Amniotic epithelial cell (primary cell): ENCODE measurements at places on chromosomes 13 and 19.

GRCh38 chr19:9914315-9915207 lies 21.8 kb downstream of the OLFM2 start:
- peak; percentile 58 for DNase-seq

GRCh38 chr13:71461892-71462291 lies 405.1 kb downstream of the DACH1 start:
- DNase-seq = no peak

DNA sequence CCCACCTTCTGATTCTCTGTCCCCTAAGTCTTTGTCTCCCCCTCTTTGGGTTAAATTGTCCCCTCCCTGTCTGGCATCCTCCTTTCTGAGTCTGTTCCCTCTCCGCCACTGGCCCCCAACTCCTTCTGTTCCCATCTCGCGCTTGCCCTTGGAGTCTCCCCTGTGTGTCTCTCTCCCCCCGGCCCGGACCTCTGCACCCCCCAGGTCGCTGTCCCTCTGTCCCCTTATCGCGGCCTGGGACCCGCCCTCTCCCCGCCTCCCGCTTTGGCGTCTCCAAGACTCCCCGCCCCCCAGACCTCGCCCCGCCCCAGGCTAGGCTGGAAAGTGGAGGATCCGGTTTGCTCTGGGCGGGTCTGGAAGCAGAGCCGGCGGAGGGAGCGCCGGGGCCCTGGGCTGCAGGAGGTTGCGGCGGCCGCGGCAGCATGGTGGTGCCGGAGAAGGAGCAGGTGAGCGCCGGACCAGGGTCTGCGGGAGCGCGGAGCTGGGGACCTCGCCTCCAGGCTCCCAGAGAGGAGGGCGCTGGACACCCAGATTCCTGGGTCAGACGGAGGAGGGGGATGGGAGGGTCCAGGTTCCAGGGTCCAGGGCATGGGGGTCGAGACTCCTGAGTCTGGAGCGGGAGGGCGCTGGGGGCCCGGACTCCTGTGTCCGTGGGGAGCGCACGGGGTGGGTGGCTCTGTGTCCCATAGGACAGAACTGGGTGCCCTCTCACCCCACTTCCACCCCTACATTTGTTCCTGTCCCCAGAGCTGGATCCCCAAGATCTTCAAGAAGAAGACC lies at the start of gene TRPM4:
TSS of gene TRPM4 (plus strand) at position 348 of the 780 bp plus-strand sequence. CDS start at position 423, 75 bp downstream.
- peak; percentile 57 for DNase-seq

DNA sequence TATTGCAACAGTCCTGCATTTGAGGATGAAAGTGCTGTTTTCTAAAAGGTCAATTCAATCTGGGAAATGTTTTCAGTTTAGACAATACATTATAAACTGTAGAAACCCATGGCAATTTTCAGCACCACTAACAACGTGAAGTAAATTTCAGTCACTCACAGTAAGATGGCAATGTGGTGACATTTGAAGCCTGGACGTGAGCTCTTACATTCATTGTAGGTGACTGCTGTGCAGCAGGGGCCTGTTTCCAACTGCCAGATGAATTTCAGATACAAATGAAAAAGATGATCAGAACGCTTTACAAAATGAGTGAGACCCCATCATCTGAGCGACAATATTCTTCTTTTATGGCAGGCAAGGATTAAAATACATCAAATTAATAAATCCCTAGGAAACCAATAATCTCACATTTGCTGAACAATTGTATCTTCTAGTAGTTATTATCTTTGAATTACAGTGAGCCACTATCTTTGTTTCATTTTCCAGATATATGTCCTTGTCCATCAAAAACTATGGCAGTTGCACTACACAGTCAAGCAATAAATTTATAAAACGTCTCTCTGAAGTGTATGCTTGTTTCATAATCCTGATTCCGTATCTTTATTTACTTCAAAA lies 1816.8 kb downstream of the OLFM4 start:
- no peak for DNase-seq

- no peak for DNase-seq
Measured at GRCh38 chr19:50205681-50206138, 2.3 kb downstream of the MYH14 start.

GRCh38 chr13:113865427-113865826 lies 1.6 kb upstream of the GAS6 start:
- no peak for DNase-seq

DNA sequence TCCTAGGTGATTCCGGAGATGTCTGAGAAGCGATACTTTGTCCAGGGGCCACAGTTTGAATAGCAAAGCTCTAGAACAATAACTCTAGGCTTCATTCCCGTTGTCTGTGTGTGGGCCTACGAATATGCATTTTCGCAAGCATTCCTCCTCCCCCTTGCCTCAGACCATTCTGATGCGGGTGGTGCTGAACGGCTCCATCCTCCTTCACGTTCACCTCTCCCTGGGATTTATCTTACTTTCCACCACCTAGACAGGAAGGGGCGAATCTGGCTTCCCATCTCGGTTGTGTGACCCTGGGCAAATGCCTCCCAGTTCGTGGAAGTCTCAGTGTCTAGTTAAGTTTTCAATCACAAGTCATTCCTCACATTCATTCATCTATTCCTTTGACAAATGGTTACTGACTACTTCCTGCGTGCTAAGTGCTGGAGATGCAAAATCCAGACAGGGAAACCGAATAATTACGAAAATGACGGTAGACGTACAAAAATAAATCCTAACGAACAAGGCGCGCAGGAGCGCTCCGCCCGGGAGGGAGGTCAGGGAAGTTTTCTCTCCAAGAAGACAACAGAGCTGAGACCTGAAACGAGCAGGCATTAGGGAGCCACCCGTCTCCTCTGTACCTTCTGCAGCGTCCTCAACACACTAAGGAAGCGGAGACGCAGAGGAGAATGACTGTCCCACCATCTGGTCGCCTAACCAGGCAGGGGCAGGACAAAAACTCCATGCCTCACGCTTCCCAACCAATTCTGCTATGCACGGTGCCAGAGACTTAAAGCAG lies 1.3 kb upstream of the CNOT3 start:
- DNase-seq = peak; percentile 22

DNA sequence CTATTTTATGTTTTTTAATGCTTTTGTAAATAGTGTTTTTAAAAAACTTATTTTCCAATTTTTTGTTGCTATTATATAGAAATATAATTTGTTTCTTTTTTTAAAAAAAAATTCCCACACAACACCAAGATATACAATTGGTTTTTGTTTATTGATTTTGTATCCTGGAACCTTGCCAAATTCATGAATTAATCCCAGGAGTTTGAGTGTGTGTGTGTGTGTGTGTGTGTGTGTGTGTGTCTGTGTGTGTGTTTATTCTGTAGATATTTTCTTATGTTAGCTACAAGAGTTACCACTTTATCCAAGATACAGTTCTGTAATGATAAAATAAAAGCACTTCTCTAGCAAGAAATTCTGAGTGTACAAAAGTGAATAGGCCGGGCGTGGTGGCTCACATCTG lies 7.6 kb downstream of the TPRX1 start:
- DNase-seq = no peak

GRCh38 chr19:602391-603301 lies 13.0 kb downstream of the HCN2 start:
- DNase-seq = no peak

DNA sequence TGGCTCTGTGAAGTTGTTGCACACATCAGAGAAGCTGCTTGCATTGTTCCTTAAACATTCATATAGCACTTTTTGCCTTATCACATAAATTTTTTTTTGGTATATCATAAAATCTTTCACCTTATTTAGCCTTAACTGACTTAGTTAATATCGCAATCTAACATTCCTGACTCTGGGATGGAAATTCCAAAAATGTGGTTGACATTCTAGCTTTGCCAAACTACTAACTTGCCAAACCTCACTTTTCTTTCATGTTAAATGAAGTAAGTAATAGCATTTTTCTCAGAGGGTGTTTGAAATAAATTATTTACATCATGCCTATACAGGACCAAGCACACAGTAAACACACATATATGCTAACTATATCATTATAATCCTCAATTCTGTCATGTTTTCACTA lies 736.9 kb upstream of the PCDH9 start:
- DNase-seq = no peak

GRCh38 chr13:24127116-24127631 lies 33.3 kb upstream of the SPATA13 start:
- DNase-seq = peak; percentile 40

- no peak for DNase-seq
Measured at GRCh38 chr19:49140951-49141350, 14.2 kb downstream of the HRC start.

DNA sequence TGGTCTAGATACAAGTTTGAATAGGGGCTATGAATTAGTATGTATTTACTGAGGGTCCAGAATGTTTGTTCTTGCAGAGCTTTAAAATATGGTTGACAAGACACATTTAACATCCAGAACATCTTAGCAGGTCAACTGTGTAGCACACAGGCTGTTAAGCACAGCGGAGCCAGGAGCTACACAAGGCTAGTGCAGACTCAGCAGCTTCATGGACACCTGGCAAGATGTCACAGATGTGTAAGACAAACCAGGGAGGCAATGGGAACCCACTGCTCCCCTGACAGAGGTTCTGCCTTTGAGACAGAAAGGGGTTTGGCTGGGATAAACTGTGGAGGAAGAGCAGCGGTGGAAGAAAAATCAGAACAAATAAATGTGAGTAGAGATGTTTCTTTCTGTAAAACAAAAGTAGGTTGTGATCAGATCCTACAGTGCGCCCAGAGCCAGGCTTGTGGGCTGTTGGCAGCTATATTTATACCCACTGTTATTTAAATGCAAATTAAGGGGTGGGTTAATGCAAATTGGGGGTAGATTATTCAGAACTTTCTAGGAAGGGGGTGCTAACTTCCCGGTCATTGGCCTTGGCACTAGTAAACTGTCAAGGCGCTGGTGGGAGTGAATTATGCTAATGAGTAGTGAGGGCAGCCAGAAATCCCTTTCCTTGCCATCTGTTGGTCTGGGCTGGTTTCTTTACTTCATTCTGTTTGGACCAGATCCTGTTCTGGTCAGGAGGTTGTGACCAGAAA lies 33.0 kb downstream of the MIPEP start:
- DNase-seq = no peak

- DNase-seq = no peak
Measured at GRCh38 chr13:76813000-76813691, 73.1 kb downstream of the KCTD12 start.

GRCh38 chr13:30045916-30046704 lies 195.7 kb upstream of the UBL3 start:
- peak; percentile 61 for DNase-seq

- DNase-seq = peak; percentile 26
Measured at GRCh38 chr19:19418555-19419260, 13.2 kb downstream of the GATAD2A start.

GRCh38 chr13:35164324-35164932 lies 222.4 kb downstream of the NBEA start:
- peak; percentile 31 for DNase-seq

DNA sequence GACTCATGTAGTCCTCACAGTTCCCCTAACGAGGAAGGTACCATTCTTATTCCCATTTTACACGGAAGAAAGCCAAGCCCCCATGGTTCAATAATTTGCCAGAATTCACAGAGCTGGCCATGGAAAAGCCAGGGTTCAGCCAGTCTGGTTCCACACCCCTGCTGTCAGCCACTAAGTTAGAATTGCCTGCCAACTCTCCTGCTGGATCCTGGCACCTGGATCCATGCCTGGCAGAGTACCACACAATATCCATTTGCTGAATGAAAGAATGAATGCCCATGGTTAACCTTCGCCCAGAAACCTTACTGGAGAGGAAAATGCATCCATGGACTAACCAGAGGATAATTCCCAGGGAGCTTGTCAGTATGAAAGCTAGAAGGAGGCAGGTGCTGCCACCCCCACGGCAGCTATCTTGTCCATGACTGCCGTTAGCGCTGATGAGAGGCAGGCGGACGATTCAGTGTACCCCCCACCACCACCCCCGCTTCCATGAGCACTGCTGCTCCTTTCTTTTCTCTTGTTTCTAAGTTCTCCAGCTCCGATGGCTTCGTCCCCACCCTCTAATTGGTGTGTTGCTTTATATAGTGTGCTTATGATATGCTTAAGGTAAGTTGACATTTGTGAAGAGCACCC lies 114.5 kb downstream of the SLC7A1 start:
- no peak for DNase-seq

DNA sequence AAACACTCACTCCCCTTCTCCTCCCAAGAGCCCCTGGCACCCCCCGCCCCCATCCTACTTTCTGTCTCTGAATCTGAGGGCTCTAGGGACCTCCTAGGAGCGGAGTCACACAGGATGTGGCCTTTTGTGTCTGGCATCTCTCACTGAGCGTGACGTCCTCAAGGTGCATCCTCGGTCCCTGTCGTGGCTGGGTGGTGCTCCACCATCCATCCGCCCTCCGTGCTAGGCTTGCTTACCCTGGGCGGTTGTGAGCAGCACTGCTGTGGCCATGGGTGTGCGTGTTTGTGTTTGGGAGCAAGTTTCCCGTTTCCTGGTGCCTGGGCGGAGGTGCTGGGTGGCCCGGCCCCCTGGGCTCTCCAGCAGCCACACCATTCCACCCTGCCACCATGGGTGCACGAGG lies 12.2 kb downstream of the PLEKHJ1 start:
- no peak for DNase-seq

GRCh38 chr19:55066107-55066709 lies 3.3 kb upstream of the RDH13 start:
- peak; percentile 11 for DNase-seq

DNA sequence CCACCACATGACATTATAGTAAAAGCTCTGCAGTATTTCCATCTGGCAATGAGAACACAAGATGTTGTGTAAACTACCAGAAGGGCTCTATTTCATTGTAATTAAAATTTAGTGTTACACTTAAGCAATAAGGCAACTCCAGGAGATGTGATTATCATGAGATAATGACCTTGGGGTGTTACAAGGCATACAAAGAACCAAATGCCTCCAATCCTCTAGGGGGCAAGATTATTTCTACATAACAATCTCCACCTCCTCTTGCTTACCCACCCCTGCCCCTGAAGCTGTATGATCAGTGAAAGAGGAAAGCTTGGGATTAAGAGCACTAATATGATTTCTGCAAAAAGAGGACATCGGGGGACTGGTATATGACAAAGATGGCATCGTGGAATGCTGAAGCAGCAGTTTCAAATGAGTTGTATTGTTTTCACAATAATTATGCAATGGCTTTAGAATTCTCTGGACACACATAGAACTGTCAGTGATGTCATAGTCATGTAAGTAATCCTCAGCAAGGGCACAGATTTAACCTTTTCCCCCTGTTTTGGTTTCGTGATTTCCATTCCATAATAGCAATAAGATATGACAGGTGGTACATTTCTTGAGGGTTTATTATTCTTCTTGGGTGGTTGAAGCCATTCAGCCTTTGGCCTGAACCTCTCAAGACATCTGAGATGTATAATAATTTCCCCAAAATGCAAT lies 295.3 kb downstream of the MZT1 start:
- DNase-seq = no peak

DNA sequence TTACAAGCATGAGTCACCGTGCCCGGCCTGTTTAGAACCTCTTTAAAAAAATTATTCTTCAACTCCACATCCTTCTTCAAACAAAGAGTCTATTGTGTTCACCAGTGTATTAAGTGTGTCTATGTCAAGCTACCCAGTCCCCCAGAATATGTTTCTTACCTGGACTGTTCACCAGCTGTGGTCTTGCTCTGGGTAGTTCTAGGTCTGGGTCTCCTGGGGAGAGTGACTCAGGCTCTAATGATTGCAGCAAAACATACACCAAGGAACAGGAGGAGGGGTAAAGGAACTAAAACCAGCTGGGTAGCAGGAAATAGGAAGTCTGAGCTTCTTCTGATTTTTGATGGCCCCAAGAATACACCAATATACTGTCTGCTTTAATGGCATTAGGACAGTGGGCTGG lies at the start of gene FPR1:
TSS of gene FPR1 (minus strand) at position 224 of the 400 bp plus-strand sequence. CDS start 4,884 bp downstream, outside the sequence.
- peak; percentile 92 for DNase-seq
